NCI-H1092 treated with DMSO at 0.1 percent for 48 hours (cell line): ENCODE measurements at places on chromosomes 12 and 14.

DNA sequence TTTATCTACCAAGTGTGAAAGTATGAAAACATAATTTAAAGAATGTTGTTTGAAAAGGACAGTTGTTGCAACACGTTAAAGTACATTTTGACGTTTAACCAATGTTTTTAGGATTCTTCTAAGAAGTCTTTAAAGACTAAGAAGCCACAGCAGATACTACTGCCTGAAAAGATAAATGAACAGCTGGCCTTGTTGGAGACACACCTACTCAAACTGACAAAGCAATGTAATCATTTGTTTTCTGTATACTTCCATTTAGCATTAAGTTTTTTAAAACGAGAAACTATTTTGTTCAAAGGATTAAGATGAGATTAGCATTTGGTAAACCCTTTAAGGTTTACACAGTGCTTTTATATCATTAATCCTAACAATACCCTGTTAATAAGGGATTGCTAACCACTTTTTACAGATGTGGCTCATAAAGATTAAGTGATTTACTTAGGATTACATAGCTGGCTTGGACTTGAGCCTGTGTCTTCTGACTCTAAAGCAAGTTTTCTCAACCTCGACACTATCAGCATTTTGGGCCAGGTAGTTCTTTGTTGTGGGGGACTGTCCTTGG is 134.4 kb downstream of the CFAP54 start:
- no peak for DNase-seq

DNA sequence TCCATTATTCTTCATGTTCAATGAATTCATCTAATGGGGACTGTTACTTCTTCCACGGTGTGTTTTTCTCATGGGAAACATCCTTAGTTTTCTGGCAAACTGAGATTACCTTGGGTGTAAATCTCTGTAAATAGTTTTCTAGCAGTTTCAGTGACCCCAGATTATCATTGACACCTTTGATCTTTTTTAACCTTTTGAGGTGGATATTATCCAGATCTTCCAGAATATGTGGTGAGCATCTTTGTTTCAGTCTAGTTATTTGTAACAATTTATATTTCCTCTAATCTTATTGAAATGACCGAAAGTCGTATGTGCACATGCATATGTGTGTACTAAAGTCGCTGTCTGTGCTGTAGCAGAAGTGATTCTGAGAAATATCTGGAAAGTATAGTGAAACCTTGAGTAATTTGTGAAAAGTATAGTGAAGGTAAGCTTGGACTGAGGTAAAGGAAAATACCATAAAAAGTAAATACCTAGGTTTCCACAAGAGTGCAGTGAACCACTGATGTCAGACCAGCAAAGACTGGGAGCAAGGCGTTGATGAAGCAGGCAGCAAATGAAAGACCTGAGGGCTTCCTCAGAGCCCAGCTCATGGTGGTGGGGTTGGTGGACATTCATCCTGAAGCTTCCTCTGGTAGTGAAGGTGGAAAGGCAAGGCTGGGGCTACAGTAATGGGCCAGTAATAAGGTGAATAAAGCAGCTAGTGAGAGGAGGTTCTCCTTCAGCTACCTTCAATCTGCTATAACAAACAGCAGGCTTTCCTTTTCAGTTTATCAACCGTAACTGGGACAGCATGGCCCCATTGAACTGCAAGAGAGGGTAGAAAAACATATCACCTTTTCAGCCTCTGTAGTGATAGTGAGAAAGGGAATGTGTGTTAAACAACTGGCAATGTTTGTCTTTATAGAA is 480.2 kb upstream of the FBXO33 start:
- no peak for DNase-seq

- no peak for DNase-seq
Observed at GRCh38 chr12:1972856-1973317, 31.4 kb downstream of the DCP1B start.

GRCh38 chr14:105485739-105486162 is 935 bp upstream of the CRIP1 start:
- no peak for DNase-seq

- DNase-seq: no peak
Observed at GRCh38 chr14:68784226-68784910, 8.5 kb downstream of the ZFP36L1 start.

DNA sequence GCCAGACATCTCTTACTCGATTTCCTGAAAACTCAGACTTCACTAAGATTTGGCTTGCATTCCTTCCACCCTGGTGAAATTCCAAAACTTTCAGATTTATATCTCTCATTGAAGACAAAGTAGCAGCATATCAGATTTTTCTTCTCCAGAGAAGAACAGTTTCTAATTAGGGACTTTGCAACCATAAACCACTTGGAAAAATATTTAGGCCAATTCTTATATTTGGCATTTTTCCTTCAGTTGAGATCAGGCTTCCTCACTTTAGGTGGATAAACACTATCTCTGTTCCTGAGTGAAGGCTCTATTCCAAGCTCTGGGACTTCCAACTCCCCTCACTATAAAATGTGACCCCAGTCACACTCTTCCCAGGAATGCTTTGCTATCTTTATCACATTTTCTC is 1434.3 kb upstream of the FLRT2 start:
- no peak for DNase-seq

DNA sequence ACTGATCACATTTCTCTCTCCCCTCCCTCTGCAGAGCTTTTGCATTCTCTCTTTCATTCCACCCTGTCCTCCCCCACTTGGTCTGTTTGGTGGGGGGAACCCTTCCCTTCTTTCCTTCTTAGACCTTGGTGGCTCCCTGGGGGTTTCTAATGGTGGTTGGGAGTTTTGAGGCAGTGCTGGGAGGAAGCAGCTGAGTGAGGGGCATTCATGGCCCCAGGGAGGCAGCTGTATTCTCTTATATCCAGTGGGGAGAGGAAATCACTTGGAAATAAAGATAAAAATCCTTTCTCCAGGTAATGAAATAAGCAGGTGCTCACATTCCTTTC is 13.3 kb downstream of the NGDN start:
- DNase-seq: no peak

GRCh38 chr14:94751956-94752355 is 18.0 kb downstream of the GSC start:
- DNase-seq: no peak
